ENCODE measurements at places on chromosomes 6 and 20.

- no peak for DNase-seq
These were observed 269.4 kb upstream of the IRAK1BP1 start for GRCh38 chr6:78597966-78598365.

GRCh38 chr20:58568483-58569240 lies 53.5 kb upstream of the APCDD1L start:
- DNase-seq, result peak; percentile 76

DNA sequence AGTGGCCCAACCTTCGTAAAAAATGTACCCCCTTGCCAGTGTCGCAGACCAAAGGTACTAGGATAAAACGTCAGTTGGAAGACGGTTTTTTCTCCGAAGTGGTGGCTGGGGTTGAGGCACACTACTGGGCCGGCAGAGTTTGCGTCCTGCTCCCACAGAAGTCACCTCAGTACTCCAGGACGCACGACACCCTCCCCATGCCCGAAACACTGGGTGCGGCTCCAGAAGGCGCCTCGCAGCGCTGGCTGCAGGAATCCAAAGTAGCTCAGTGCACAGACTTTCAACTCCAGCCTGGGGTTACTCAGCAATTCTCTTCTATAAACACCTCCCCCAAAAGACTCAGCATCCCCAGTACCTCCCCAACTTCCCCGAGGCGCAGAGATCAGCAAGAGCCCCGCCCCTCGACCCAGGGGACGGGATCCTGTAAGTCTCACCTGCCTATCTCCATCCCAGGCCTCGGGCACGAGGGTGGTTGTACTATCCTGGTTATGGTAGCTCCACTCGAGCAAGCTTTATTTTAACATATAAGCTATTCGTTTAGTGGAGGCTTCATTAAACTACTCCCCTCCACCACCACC lies 88.2 kb downstream of the ZFP64 start:
- DNase-seq, result no peak

DNA sequence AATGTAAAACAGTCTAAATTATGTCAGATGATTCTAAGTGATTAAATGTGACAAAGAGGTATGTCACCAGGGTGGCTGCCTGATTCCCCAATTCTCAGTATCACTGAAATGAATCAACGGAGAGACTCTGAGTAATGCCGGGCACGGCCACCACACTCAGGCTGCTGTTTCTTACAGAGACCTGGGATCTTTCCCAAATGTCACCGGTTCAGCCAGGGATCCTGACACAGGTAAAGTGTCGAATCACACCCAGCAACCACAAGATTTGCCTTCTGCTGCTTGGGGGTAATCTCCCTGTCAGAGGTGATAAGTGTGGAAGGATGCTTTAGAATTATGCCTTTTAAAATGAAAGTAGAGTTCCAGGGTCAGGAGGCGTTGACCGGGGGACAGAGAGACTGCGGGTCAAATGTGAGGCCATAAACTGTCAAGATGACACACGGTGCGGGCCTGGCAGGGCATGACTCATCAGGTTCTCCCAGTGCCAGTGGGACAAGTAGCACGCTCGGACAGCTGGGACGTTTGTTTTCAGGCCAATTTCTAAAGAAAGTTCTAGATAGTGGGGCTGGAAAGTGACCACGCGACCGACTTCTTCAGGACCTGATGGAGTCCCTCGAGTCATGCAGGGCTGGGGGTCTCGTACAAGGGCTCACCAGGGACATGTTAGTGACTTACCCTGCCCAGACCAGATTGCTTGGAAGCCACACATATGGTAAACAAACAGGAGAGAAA lies 48.9 kb downstream of the PRDM1 start:
- DNase-seq, result no peak
